ENCODE measurements at places on chromosomes 4 and X.

- DNase-seq, result no peak
These were observed 68.7 kb downstream of the NBDY start for GRCh38 chrX:56797574-56798338.

DNA sequence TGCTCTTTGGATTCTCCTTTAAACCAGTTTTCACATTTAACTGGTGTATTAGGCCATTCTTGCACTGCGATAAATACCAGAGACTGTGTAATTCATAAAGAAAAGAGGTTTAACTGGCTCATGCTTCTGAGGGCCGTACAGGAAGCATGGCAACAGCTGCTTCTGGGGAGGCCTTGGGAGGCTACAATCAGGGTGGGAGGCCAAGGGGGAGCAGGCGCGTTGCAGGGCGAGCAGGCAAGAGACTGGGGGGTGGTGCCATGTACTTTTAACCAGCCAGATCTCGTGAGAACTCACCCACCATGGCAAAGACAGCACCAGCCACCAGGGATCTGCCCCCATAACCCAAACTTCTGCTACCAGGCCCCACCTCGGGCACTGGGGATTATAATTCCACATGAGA is 38.1 kb downstream of the RNF212 start:
- no peak for DNase-seq

- DNase-seq, result no peak
These were observed 13.3 kb downstream of the UBQLN2 start for GRCh38 chrX:56576721-56577120.

DNA sequence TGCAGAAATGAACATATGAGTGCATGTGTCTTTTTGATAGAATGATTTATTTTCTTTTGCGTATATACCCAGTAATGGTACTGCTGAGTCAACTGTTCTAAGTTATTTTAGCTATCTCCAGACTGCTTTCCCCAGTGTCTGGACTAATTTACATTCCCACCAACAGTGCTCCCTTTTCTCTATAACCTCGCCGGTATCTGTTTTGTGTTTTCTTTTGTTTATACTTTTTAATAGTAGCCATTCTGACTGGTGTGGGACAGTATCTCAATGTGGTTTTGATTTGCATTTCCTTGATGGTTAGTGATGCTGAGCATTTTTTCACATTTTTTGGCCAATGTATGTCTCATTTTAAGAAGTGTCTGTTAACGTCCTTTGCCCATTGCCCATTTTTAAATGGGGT is 218.6 kb upstream of the KCNIP4 start:
- DNase-seq, result no peak

DNA sequence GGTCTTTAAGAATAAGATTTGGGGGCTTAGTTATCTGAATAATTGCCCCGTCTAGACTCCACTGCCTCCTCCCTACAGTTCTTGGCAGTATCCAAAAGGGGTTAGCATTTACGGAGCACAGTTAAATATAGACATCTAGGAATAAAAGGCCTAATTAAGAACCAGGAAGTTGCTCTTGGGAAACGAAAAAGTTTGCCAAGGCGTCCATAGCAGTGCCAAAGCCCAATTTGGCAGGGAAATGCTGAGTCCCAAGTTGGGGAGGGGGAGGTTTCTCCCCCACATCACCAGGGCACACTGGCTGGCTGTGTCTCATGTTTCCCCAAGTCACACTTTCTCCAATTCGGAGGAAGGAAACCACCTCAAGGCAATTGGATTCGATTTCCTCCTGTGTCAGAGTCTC is 338.7 kb downstream of the FBXW7 start:
- DNase-seq, result peak; percentile 51

Data from pons (tissue), 1 donor.